ENCODE measurements at places on chromosomes 11 and 22.

- DNase-seq = no peak
These were observed 32.2 kb downstream of the ZBTB16 start for GRCh38 chr11:114091516-114092397.

DNA sequence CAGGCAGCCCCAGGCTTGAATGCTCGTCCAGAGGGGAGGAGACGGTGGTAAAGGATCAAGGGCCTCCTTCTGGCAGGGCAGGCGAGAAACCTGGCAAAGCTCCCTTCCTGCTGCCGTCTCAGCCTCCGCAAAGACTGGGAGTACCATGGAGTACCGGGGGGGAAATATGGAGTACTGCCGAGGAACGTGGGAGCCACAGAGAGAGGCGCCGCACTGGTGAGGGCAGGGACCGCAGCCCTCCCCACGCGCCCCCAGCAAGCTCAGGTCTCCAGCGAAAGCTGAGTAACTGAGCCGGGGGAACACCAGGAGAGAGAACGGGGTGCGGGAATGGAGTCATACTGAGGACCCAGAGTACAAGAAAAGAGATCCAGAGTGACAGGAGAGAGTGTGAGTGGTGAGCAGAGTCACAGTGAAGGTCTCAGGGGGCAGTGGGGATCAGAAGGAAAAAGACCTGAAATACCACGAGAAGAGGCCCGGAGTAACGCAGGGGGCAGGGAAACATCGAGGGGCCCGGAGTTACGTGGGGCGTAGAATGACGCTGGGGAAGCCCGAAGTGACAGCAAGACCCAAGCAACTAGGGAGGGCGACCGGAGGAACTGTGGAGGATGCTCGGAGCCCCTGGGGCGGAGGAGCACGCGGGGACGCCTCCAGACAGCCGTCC is 740 bp downstream of the EML3 start:
- peak; percentile 33 for DNase-seq

DNA sequence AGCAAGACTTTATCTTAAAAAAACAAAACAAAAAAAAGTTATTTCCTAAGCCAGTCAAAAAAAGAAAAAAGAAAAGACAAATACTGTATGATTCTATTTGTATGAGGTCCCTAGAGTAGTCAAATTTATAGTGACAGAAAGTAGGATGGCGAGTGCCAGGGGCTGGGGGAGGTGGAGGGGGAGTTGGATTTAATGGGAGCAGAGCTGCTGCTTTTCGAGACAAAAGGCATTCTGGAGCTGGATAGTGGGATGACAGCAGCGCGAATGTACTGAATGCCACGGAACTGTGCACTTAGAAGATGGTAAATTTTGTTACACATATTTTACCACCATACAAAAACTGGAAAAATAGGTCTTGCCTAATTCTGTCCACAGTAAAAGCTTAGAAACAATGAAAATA is 17.8 kb upstream of the SYT8 start:
- DNase-seq = no peak

DNA sequence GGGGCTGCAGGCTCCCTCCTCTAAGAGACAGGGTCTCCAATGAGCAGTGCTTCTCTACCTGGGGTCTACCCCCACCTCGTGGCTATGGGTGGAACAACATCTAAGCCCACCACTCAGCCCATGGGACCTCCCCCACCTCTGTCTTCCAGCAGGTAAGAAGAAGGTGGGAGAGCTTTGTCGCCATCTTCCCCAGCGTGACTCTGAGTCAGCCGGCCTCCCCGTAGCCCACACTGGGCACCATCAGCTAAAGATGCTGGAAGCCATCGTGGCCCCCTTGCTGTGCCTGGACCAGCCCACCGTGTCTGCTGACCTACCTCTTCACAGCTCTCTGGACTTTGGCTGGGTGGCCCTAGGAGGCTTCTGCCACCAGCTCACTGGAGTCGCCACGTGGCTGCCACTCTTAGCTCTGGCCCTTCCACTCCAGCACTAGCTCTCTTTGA is 944 bp downstream of the C11orf86 start:
- DNase-seq = no peak

GRCh38 chr11:65502555-65503367 is 3.9 kb downstream of the MALAT1 start:
- no peak for DNase-seq

GRCh38 chr11:8964324-8965320 is at the start of gene TMEM9B:
TMEM9B (minus strand) TSS chr11:8964442; CDS start chr11:8964313, 129 bp downstream.
- peak; percentile 87 for DNase-seq

- DNase-seq = no peak
These were observed 250.8 kb downstream of the CNTN5 start for GRCh38 chr11:99271527-99271926.

DNA sequence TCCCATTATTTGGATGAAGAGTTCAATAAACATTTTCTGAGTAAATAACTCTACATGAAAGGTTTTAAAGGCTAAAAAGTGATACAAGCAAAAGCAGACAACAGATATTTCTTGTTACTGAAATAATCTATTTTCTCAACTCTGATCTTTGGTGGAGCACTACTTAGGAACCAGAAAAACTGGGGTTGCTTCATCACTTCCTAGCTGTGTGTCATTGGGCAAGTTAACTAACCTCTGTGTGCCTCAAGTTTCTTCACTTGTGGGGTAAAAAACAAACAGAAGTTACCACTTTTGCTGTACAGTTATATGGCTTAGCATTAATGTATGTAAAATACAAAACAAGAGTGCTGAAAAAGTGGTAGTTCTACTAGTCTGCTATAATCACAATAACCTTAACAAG is 5.6 kb downstream of the MAPK1 start:
- DNase-seq = no peak

GRCh38 chr11:104781719-104782376 is 116.4 kb downstream of the CASP12 start:
- no peak for DNase-seq

DNA sequence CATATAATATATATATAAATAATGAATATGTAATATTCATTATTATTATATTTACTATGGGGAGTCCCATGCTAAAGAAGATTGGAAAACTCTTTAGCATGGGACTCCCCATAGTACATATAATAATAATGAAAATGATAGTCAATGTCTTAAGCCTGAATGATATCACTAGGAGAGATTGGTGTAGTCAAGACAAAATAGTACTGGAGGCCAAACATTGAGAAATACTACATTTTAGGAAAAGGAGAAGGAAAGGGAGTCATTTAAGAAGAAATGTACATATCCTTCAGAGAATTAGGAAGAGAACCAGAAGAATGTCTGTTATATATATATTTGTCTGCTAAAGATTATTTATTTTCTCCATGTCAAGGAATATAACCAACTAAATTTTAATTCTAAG is 5.0 kb upstream of the VWA5A start:
- DNase-seq = no peak

DNA sequence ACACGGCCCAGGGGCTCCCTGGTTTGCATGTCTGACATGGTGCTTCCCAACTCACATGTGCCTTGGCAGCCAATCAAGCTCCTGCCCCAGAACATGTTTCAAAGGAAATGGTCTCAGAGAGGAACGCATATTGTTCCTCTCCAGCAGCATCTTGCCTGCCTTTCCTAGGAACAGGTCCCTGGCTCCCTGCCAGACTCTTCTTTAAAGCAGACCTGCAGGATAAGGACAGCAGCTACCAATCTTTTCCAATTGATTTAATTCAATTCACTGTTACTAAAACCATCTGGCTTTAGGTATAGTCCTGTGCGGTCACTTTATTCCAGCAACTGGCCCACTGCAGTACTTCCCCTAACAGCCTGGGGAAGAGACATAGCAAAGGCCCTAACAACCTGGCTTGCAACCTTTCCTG is 79.9 kb downstream of the AMBRA1 start:
- peak; percentile 59 for DNase-seq

DNA sequence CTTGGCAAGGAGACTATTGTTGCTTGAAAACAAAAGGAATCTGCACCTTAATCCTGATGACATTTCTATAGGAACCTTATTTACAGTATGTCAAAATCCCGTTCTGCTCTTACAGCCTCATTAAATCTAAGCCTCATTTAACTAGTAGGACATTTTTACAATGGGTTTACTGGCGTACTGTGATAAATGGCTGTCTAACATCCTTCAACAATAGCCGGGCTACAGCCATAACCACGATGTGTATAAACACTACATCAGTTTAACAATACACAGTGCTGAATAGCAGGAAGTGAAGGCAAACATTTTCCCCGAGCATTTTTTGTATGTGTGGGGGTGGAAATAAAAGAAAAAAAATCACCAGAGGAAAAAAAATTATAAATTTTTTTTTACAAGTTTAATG is 131.2 kb downstream of the ARL14EP start:
- DNase-seq = no peak

GRCh38 chr11:86632499-86633269 is 39.7 kb downstream of the ME3 start:
- no peak for DNase-seq

- peak; percentile 37 for DNase-seq
These were observed 99.7 kb upstream of the IGLL5 start for GRCh38 chr22:22787786-22788459.

DNA sequence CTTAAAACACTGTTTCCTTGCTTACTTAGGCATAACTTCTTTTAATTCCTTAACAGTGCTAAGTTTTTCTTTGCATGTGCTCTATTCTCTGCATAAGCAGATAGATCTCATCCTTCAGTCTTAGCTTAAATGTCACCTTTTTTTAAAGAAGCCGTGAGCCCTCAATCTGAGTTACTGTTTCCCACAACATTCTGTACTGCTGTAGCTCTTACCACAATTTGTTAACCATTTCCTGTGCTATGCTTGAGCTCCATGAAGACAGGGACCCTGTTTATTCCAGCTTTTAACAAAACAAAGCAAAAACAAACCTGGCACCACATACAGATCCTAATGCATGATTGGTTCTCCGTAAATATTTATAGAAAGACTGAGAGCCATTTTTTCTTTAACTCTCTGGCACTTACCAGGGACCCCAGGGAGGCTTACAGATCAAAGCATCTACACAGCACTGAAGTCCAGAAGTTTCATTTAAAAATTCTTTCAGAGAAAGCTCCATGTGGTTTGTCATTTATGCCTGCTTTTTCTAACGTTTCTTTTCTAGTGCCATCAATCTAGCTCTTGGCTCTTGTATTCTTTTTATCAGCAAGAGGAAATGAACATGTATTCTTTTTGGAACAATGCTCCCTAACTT is 74.9 kb downstream of the DYNC2H1 start:
- no peak for DNase-seq

DNA sequence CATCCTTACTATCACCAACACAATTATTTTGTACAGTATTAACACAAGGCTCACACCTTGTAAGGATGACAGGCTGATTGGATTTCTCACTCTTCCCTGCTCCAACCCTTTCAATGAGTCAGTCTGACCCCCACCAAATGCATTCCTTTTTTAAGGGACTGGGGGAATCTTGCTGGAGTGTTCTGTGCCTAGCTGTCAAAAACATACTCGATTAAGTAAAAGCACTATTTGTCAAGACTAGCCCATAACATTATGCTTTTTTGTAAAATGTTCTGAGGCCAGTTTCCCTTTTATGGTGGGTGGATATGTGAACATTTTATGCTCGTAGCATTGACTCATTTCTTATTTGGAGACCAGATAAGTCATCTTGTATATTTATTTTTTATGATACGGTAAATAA is 87.2 kb downstream of the PDHX start:
- DNase-seq = no peak

- no peak for DNase-seq
These were observed 154.2 kb downstream of the MPPED1 start for GRCh38 chr22:43566021-43566420.

DNA sequence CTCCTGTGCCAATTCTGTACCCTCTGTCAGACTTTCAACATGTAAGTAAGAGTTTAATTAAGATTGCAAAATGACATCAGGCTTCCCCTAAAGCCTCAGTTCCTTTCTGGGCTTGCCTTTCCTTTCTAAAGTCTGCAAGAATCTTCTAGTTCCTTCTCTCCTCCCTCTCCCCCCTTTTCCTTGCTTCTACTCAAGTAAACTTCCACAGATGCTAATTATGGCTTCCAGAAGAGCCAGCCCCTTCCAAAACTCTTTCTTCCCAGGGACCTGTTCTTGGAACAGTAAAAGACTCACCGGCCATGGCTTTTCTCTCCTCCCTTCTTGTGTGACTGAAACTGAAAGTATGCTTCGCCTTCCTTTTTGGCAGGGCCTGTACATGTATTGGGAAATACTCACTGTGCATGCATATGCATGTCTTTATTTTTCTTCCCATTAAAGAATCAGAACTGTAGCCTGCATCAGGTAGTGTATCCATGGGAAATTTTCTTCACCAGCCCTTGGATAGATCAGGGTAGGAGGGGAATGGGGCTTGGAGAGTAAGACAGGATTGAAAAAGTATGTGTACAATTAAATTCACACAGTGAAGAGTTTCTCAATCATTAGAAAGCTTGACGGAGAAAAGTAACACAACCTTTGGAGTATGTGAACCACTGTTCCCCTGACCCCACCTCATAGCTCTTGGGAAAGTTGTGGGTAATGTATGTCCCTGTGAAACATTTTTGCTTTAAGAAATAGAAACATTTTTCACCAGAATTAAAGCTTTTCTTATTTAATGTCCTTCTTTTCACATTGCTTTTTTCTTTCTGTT is at the start of gene CASP1:
Gene CASP1 (minus strand): TSS at position 332 of the 808 bp plus-strand sequence. CDS start 31 bp downstream, at position 301.
- DNase-seq = no peak

GRCh38 chr11:132050049-132050448 is 679.6 kb downstream of the NTM start:
- no peak for DNase-seq

DNA sequence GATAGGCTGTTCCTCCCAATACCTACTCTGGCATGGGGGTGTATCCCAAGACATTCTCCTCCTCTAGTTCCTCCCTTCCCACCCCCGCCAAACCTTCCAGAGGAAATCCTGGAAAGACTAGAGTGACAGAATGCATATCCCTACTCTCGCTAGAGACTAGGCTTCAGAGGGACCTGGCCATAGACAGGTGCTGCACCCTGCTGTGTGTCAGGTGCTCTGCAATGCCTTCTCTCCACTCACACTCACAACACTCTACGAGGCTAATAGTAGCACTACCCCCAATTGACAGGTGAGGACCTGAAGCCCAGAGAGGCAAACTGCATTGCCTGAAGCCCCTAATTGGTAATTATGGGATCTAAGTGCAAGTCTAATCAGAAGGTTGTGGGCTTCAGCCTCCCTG is 46.2 kb upstream of the LMO1 start:
- DNase-seq = no peak

DNA sequence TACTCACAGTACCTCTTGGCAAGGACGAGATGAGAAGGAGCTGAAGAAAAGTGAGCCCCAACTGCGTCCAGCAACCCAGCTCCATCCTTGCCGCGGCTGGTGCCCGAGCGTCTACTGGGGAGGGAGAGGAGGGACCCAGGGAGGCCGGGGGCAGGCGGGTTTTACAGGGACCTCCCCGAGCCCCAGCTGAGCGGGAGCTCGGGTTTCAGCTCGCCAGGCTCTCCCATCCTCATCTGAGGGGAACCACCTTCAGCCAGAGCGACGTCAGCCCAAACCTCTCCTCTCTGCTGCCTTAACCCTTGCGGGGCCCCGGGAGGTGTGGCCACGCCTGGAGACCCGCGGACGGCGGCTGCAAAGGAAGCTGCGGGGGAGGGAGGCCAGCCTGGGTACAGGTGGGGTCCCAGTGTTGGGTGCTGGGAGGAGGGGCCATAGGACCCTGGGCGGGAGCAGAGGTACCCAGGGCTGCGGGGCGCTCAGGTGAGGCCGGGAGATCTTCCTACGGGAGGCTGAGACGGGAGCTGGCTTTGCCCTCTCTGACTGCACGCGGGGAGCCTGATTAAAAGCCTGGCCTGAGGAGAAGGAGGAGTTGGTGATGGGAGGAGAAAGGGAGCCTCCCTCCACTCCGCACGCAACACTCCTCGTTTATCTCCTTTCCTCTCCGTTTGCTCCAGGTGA is at the start of gene PAMR1:
Gene PAMR1 (minus strand): TSS at position 116 of the 675 bp plus-strand sequence. CDS start 31 bp downstream, at position 85.
- no peak for DNase-seq

Data from NCI-H2029 (cell line).